GM04504 (cell line): ENCODE measurements at places on chromosomes 4 and X.

DNA sequence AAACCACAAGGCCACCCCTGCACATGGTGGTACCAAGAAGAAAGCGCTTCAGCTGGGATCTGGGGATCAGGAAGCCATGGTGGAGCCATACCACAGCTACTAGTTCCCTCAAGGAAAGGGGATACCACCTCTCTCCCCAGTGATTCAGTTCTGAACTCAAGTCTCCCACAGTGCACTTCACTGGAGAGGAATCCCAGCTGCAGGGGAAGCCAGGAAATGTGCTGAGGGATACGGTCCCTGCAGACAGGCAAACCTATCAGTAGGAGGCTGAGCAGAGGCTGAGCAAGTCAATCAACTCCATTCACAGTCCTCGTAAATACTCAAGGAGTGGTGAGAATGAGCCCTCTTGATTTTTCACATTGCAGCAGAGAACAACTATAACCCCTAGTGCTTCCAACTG, 11.0 kb downstream of the TMEM192 start:
- DNase-seq = no peak

DNA sequence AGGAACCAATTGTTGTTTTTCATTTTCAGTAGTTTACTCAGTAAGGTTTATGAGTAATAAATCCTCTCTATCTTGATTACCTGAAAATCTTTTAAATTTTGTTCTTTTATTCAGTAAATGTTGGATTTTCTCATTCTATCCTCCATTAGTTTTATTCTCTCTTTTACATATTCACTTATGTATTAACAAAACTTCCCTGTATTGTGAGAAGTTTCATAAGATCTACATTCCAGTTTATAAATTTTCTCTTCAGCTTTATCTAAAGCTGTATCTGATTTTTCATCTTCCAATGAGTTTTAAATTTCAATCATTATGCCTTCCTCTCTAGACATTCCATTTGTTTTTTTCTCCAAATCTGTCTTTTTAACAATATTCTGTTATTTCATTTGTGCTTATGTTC, 310.2 kb downstream of the UNC5C start:
- DNase-seq = no peak

GRCh38 chr4:85937507-85937906, 422.3 kb downstream of the MAPK10 start:
- no peak for DNase-seq

GRCh38 chr4:186472948-186473347, 82.4 kb downstream of the MTNR1A start:
- DNase-seq = no peak

GRCh38 chrX:115068896-115069295, 51.5 kb upstream of the IL13RA2 start:
- no peak for DNase-seq

GRCh38 chr4:24774452-24774851, 20.9 kb upstream of the SOD3 start:
- DNase-seq = no peak

DNA sequence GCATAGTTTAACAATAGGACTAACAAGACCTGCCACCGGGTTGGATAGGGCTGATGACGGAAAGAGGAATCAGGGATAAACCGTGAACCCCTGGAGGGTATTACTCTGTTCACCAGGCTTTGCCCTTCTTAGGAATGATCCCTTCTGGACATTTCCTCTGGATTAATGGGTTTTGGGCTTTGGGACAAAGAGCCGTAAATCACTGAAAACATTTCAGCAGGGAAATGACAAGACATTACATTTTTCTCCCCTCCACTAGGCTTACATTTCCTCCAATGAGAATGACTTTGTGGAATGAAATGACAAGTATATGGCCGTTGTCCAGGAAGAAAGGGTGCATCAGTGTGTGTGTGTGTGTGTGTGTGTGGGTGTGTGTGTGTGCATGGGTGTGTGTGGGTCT, 25.9 kb upstream of the RBPJ start:
- no peak for DNase-seq
